ENCODE measurements at places on chromosomes 2 and 18. TPM values are rescaled to one million over a fixed set of nuclear protein-coding genes. Genes with fewer than 3 reads are reported as not detected.

The CAPN10 gene
- 28.6 TPM for total RNA-seq

The SLC30A3 gene
- not detected for total RNA-seq

The METAP1D gene
- total RNA-seq = 4.1 TPM

The COL6A3 gene
- 10.6 TPM for total RNA-seq

The CYS1 gene
- 0.09 TPM for total RNA-seq

The VWA3B gene
- total RNA-seq = not detected

The AFTPH gene
- total RNA-seq = 32.3 TPM

The NGEF gene
- total RNA-seq = 1.0 TPM

The TACR1 gene
- total RNA-seq = not detected

The MYOM1 gene
- total RNA-seq = 0.52 TPM

The MEMO1 gene
- 74.1 TPM for total RNA-seq

The SEPTIN10 gene
- 3.0 TPM for total RNA-seq

The TUBB8B gene
- total RNA-seq = not detected

GRCh38 chr2:31075431-31075830 lies 62.8 kb downstream of the GALNT14 start:
- no peak for ATAC-seq

- ATAC-seq = no peak
These were observed 31.9 kb downstream of the KIDINS220 start for GRCh38 chr2:8805278-8806210.

GRCh38 chr18:5984245-5984644 lies 88.9 kb upstream of the TMEM200C start:
- ATAC-seq = no peak

DNA sequence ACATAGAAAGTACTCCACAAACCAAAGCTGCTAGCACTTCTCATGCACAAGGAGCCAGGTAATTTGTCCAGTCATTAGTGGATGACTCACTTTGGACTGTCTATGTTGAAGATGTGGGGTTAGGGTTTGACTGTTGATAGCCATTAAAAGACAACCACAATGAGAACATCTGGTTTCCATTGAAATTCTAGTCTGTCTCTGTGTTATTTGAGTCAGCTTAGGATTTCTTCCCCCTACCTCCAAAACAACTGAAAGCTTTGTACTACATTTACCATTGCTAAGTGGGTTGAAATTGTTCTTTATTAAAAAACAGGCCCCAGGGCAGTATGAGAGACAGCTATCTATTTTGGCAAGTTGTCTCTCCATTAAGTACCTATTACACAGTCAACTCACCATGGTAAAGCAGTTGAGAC lies 50.2 kb upstream of the ANKRD44 start:
- ATAC-seq = peak; percentile 84

DNA sequence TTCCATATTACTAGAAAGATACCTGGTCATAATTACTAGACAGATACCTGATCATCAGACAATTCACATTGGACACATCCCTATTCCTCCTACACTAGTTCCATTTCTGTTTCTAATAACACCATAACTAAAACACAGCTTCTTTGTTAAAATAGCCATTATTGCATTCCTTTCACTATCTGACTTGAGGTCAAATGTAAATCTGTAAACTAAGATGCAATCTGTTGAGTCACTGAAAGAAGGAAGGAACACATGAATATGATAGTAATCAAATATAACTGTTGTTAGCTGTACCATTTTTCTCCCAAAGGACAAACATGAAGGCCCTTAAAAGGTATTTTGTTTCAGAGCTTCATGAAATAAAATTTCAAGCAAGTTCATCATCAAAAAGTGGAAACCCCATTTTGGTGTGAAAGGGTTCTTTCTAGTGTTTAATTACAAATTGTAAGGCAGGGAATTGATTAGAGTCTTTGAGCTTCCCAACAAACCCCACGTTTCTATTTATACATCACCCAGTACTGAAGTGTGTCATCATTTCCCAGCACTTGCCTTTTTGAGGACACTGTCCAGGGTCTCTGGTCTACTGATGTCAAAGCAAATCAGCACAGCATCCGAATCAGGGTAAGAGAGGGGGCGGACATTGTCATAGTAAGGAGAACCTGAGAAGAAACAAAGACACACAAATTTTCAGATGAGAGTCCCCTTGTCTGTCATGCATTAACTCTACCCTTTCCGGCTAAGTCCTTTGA lies 13.0 kb downstream of the RND3 start:
- ATAC-seq = no peak

- no peak for ATAC-seq
These were observed 86.9 kb downstream of the RAPGEF4 start for GRCh38 chr2:172822585-172822984.

DNA sequence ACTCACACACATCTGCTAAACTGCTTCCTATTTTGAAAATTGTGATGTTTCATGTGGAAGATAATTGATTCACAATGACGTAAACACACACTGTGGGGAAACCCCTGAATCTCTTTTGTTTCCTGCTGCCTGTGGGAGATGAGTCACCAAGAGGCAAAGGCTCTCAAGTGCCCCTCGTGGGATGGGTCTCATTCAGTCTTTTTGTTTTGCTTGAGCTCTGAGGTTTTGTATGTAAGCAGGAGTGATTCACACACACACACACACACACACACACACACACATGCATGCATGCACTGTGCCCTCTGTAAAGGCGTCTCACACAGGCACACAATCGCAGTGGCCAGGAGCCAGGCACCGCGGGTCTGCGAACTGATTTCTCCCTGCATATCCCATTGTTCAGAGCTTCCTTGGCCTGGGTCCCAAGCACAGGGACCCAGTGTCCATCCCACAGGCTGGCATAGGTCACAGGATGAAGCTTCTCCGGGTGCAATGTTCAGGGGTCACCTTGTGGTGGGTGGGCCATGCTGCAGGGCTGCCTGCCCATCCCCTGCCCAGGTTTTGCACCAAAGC lies 12.1 kb upstream of the ARHGEF4 start:
- ATAC-seq = peak; percentile 94

GRCh38 chr2:10202131-10202665 lies 79.7 kb downstream of the RRM2 start:
- ATAC-seq = no peak

GRCh38 chr2:229855116-229855515 lies 66.7 kb downstream of the TRIP12 start:
- no peak for ATAC-seq

DNA sequence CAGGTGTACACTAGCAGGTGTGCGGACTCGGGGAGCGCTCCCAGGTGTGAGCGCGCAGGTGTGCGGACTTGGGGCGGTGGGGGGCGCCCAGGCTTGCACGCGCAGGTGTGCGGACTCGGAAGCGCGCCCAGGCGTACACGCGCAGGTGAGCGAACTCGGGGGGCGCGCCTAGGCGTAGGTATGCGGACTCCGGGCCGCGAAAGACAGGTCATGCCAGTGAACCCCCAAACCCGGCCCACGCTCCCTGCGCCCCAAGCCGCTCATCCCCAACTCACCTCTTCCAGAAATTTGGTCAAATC lies 342 bp downstream of the CYB5A start:
- no peak for ATAC-seq

DNA sequence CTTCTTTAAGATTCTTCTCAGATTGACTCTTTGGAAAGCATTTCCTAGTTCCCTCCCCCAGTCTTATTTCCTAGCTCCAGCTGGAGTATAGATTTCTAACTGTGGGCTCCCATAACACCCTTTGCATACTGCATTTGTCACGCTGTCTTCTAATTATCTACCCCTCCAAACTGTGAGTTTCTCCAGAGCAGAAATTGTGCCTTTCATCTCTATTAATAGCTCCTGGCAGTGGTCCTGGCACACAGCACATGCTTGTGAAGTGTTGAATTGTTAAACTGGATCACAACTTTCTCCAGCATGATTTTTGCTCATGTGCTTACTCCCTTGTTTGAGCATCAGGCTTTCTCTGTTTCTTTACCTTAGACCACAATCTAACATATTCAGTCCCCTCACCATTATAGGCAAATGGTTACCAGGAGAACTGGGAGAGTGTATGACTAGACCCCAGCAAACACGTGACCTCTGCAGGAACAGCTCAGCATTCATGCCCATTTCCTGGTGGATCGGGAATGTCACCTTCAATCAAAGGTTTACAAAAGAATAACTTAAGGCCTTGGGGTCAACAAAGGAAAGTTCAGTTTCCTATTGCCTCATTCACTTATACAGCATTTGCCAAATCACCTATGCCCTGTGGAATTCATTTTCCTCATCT lies 175.7 kb upstream of the TANK start:
- ATAC-seq = no peak

- ATAC-seq = no peak
These were observed 104.4 kb downstream of the LIPG start for GRCh38 chr18:49666045-49666775.

DNA sequence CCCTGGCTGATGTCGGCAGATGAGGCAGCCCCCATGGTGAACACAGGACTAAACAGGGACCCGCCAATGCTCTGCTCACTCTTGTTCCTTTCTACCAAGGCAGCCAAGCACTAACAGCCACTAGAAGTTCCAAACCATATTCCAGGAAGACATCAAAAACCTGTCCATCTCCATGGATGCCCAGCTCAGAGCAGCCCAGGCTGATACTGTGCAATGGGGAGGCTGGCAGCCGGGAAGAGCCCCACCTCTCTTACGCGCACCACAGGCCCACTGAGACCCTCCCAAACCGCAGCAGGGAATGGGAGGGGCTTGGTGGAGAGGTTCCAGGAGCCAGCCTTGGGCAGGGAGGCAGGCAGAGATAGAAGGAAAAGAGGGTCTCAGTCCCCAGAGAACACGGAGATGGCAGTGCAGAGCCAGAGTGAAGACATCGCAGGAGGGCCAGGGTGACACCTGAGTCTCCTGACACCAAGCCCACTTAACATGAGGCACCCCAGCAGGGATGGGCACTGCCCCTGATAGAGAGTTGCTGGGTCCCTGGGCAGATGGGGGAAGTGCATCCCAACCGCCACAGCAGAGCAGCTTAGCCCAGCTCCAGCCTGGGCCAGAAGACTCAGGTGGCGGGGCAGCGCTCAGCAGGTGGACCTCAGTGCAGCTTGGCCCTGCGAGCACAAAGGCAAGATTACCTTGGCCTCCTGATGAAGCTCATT lies 3.4 kb downstream of the HS6ST1 start:
- no peak for ATAC-seq

- ATAC-seq = no peak
These were observed 14.0 kb upstream of the ARID5A start for GRCh38 chr2:96522304-96523203.

DNA sequence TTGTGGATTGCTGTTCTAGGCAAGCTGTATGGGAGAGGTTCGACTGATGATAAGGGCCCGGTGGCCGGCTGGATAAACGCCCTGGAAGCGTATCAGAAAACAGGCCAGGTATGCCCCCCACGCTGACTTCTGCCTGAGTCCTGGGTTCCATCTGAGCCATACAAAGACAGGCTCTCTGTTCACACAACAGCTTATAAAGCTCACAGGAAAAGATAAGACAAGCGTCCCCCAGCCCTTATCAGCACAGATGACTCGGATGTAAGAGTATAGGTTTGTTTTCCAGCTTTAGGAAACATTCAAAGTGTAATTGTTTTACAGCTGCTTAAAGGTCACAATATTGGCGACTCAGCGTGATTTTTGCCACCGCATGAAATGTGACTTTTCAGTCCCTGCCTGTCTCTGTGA lies 12.7 kb downstream of the CNDP2 start:
- ATAC-seq = no peak

DNA sequence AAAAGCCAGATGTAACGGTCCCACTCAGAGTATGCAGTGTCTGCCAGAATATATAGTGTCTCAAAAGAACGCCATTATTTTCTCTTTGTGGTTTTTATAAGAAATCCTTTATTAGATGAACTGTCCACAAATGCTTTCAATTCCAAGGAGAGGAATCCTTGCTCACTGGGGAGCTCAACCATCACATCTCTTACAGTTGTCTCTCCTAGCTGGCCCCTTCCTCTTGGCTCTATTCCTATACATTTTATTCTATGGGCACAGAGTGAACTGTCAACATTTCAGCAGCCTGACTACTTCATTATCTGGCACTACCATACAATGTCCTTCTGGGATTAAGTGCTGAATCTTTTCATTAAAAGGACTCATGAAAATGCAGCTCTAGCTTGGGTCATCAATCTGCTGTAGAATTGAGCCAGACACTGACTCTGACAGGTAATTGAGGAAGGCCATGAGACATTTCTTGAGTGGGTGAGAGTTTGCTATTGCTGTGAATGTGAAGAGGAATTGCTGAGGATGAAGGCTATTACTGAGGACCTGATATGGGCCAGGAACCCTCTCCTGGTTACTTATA lies 96.5 kb upstream of the THOC1 start:
- no peak for ATAC-seq

DNA sequence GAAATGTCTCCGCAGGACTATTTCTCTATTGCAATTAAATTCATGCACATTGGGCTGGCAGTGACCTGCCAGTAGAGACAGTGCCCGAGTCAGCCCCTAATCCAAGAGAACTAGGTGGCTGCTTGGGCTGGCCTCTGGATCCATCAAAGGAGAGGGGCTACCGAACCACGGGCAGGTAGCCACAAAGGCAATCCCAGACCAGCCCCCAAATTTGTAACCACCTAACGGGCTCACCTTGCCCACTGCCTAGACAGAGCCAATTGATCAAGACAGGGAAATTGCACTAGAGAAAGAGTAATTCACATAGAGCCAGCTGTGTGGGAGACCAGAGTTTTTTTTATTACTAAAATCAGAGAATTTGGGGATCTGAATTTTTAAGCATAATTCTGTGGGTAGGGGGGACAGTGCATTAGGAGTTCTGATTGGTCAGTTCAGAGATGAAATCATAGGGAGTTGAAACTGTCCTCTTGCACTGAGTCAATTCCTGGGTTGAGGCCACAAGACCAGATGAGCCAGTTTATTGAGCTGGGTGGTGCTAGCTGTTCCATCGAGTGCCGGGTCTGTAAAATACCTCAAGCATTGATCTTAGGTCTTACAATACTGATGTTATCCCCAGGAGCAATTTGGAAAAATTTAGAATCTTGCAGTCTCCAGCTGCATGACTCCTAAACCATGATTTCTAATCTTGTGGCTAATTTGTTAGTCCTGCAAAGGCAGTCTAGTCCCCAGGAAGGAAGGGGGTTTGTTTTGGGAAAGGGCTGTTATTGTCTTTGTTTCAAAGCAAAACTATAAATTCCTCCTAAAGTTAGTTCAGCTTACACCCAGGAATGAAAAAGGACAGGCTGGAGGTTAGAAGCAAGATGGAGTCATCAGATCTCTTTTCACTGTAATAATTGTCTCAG lies 260.4 kb upstream of the SP5 start:
- no peak for ATAC-seq

DNA sequence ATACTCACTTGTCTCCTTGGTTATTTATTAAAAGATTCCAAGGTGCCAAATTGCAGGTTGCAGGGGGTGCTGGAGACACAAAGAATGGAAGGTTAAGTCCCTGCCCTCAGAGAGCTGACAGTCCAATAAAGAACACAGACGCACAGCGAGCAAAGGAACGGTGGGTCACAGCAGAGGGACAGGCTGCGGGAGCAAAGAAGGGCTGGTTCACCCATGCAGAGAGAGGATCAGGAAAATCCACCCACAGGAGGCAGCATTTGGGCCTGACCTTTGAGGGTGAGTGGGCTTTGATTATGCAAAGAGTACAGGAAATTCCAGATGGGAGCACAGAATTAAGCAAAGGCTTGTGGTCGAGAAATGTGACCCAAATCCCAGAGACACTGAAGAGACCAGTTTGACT lies 45.0 kb downstream of the ZBTB7C start:
- ATAC-seq = no peak

- ATAC-seq = no peak
These were observed 199.1 kb downstream of the FBXO15 start for GRCh38 chr18:73948497-73948896.
